Activated T-cell treated with anti-CD3 and anti-CD28 coated beads, Interleukin-2, amount 50 U/mL, for 24 hours (primary cell): ENCODE measurements at places on chromosomes 13 and 19.

DNA sequence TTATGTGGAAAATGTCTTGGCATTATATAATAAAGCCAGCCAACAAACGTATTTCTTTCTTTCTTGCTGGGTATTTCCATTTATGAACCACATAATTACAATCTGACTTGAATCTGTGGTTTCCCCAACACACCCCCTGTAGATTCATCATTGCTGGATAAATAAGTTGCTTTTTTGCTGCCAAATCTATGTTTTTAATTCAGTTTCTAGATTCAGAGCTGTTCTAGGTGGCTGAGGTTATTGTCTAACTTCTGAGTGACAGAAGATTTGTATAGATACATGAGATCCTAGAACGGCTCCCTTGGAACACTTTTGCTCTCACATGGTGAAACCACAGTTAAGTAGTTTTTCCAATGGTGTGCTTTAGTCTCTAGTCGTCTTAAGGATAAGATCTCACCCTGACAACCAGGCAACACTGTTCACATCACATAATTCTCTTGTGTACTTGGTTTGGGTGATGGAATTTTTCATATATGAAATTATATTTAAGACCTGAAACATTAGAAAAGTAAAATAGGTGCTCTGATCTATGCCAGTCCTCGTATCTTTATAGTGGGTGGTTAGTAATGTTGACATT is 239.1 kb downstream of the KLF12 start:
- no peak for DNase-seq

GRCh38 chr19:37999309-38000213 is 92.6 kb downstream of the SIPA1L3 start:
- DNase-seq, result no peak

- peak; percentile 97 for DNase-seq
Measured at GRCh38 chr13:73058736-73059459, at the start of gene KLF5. Gene KLF5 (plus strand): TSS chr13:73059005. CDS start chr13:73059328, 323 bp downstream.

DNA sequence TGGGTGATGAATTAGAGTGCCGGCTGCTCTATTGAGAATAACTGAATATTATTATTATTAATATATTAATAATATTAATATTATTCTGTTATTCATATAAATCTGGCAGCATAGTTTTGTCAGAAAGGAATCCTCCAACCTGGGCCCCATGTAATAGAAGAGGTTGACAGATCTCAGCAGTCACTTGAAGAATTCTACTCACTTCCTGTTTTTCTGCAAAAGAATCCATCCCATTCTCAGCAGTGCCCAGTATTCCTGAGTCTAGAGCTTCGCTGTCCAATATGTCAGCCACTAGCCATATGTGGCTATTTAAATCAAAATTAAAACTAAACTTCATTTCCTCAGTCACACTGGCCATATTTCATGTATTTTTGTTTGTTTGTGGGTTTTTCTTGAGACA is 72.4 kb upstream of the USPL1 start:
- no peak for DNase-seq

- DNase-seq, result no peak
Measured at GRCh38 chr13:110492679-110493593, 68.6 kb downstream of the RAB20 start.

DNA sequence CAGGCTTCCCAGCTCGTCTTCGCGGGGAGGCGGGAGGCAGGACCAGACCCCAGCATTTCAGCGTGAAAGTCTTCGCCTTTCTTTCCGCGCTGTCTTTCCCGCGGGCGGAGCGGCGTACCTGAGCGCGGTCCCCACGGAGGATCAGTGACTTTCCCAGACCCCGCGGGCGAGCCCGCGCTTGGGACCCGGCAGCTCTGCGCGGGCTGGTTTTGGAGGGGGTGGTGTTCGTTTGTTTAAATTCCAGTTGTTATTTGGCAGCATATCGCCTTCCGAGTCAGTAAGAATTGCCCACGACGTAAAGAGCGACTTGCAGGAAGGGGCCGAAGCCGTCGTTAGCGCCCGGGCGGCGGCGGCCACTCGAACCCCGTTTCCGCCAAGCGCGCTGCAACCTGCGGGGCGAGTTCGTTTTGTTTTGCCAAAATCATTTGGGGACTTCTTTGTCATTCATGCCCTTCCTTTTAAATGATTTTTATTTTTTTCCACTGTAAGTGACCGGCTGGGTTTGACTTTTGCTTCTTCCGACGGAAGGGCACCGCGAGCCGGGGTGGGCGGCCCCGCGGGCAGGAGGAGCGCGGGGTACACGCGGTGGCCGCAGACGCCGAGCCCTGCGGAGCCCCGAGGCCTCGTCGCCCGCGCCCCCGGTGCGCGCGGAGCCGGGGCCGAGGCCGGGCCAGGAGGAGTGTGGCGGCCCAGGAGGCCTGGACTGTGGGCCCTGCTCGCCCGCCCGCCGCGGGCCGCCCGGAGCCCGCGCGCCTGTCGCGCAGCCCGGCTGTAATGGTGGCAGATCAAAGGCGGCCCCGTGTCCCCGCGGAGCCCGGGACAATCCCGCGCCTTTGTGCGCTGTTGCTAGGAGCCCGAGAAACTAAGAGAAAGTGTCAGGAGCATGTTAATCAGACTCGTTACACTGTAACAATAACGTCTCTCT is 75.9 kb downstream of the ZIC5 start:
- DNase-seq, result peak; percentile 50

GRCh38 chr13:109273326-109273751 is 513.0 kb downstream of the IRS2 start:
- DNase-seq, result no peak

- no peak for DNase-seq
Measured at GRCh38 chr13:104987621-104988020, 1547.8 kb downstream of the EFNB2 start.

DNA sequence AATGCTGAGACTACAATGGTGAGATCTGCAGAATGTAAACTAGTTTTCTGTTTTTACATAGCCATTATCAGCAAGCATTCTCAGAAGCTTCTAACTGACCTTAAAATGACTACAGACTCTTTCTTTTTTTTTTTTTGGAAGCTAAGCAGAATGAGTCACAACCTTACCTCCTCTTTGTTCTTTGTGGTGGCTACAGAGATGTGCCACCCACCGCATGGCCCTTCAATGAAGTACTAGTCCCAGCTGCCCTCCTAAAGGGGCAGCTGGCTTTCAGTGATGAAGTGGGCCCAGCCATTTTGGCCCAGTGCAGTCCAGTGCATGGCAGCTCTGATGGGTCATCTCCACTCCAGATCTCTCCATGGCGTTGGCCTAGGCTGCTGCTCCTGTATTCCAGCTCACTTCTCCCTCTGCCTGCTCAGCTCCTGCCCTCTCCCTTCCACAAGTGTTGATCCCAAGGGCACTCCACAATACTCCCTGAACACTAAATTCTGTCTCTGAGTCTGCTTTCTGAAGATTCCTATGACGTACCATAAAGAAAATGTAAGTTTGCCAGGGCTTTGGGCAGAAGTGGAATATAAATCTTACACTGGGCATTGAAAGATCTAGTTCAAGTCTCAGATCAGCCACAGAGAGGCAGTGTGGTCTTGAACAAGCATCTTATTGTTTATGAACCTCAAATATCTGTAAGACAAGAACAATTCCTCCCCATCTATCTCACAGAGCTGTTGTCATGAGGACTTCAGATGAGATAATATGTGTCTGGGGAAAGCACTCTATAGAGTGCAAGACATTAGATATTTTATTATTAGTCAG is 85.6 kb downstream of the RXFP2 start:
- DNase-seq, result no peak

- DNase-seq, result no peak
Measured at GRCh38 chr13:30872276-30872594, 33.8 kb upstream of the MEDAG start.

- no peak for DNase-seq
Measured at GRCh38 chr19:40279120-40279551, 6.0 kb downstream of the AKT2 start.

DNA sequence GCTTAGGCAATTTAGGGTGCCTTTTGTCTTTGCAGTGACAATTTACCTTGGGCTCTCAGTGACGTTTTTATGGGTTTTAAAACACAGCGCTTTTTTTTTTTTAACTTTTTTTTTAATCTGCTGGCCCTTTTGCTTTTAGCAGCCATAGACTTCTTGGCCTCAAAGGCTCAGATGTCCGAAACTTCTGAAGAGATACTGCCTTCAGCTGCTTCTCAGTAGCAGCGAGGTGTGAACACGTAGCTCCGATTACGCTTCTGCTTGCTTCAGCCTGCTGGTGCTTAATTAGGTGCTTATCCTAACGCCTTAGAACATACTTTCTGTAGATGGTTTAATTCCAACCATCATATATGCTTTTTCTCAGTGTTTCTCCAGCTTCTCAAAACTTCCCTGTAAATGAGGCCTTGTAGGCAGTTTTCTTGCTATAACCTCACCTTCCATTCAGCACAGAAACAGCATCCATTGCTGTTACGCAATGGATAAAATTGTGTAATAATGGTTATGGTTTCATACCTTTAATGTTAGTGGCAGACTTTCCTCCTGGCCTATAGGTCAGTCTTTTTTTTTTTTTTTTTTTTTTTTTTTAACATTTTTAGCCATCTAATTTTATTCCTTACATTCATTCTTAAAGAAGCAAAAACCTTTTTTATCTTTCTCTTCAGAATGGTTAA is 723.9 kb downstream of the GPC5 start:
- no peak for DNase-seq

DNA sequence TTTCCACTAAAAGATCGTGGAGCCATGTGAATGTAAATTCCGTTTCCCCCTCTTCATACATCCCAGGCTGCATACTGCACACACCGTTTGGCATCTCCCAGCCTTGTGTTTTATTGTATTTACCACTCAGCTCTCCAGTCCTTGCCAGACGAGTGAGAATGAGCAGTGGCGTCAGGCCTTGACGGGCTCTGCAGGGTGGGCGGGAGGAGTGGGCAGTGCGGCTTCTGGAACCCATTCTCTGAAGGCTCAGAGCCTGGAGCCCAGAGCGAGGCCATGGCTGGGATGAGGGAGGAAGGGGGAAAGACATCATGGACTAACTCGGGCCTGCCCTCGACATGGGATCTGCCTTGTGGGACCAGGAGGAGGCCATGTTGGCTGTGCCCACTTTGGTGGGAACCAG is 25.1 kb downstream of the BICRA start:
- no peak for DNase-seq

GRCh38 chr13:99527301-99527700 is 26.0 kb downstream of the TM9SF2 start:
- DNase-seq, result no peak

DNA sequence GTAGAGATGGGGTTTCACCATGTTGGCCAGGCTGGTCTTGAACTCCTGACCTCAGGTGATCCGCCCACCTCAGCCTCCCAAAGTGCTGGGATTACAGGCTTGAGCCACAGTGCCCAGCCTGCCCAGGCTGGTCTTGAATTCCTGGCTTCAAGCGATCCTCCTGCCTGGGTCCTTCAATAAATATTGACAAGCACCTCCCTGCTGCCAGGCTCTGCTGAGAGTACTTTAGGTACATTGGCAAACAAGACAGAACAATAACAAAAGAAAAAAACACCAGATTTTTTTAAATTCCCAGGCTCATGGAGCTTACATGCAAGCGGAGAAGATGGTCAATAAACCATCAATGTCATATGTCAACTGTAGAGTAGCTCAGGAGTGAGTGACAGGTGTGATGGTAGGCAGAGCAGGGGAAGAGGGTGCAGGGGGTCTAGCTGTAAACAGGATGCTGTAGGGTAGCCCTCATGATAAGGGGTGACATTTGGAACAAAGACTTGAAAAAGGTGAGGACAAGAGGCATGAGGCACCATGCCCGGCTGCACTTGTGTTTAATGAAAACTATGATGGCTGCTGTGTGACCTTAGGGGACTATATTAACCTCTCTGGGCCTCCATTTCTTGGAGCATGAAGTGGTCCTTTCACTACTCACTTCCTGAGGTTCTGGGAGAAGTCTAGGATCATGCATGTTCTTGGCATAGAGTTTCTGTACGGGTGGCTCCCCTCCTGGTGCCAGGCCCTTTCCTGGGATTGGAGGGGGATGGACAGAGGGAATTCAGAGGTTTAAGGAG is 19.6 kb downstream of the SULT2B1 start:
- no peak for DNase-seq

DNA sequence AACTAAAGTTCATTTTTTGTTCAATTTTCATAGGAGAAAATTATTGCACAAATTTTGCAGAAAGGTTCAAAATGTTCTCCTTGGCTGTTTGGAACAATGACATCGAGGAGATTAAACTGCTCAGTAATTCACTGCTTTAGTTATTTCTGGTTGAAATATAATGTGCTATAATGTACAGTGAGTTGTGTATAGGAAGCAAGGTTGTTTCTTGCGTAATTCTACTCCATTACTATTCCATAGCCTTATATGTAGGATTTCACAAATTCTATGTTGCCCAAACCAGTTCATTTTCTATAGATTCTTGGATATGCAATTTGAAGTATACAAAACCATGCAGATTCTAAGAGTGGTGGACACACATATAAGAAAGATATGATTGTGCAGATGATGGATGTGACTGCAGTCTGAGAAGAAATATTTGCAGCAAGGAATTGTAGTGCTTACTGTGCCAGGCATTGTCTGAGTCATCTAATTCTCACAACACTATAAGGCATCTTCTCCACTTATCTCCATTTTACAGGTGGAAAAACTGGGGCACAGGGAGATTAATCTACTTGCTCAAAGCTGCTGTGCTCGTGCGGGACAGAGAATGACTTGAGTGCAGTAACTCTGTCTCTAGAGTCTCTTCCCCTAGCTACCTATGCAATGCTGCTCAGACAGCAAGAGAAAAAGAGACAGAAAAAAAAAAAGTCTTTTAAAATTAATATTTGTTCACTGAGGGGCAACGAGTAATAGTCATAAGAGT is 515.5 kb downstream of the MYO16 start:
- DNase-seq, result no peak
